ENCODE measurements at places on chromosomes 2 and 18.

DNA sequence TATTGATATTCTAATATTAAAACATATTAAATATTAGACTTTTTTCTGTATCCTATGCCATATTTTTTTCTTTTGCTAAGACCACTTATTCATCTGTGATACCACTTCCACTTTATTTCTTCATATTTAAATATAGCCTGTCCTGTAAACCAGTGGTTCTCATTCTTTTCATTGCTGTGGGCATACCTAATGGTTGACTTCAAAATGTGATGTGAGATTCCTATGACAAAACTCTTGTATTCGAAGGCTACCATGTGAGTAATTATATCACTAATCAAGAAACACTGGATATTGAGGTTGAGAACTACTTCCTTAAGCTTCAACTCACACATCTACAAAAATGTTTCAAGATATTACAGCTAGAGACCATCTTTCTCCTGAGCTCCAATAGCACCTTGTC is 3.6 kb downstream of the SCRN3 start:
- DNase-seq: no peak

GRCh38 chr2:220509966-220510365 is 882.5 kb downstream of the SLC4A3 start:
- no peak for DNase-seq

- no peak for DNase-seq
Measured at GRCh38 chr18:76467371-76468190, 27.5 kb downstream of the ZNF516 start.

GRCh38 chr2:172643142-172643541 is 87.3 kb downstream of the PDK1 start:
- DNase-seq: no peak

- DNase-seq: no peak
Measured at GRCh38 chr2:62423883-62424458, 82.0 kb downstream of the TMEM17 start.

DNA sequence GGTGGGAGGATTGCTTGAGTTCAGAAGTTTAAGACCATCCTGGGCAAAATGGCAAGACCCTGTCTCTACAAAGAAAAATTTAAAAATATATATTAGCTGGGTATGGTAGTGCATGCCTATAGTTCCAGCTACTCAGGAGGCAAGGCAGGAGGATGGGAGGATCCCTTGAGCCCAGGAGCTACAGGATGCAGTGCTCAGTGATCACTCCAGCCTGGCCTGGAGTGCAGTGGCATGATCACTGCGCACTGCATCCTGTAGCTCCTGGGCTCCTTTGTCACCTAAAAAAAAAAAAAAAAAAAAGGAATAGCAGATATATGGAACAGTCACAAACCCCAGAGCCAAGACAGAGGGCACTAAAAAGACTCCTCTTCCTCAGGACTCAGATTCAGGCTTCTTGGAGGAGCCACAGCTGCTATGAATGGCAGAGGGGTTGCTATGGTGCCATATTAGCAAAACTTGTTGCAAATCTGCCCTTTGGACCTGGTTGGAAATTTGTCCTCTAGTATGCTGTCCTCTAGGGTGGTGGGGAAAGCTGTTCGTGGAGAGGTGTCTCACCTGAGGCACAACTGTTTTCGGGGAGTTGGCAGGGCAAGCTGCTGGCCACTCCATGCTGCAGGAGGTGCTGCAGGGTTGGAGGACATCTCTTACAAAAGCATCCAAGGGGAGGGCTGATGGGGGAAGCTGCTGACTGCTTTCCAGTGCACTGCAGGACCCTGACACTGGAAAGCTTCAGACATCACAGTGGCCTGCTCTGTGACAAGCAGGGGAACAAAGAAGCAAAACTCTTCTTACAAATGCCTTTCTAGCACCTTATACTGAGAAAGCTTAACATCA is 22.7 kb downstream of the CYP20A1 start:
- DNase-seq: no peak

- no peak for DNase-seq
Measured at GRCh38 chr2:178756843-178757242, 50.4 kb downstream of the TTN start.

DNA sequence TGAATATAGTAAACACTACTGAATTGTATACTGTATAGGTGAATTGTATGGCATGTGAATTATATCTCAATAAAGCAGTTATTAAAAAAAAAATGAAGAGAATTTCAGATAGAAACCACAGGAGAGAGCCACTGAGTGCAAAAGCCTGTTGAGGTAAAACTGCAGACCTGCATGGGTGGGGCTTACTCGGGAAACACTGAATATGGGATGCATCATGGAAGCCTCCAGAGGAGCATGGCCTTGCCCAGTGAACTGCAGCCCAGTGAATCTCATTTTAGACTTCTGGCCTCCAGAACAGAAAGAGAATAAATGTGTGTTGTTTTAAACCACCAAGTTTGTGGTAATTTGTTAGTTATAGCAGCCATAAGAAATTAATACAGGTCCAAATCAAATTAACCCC is 15.7 kb downstream of the GPATCH11 start:
- DNase-seq: no peak

GRCh38 chr18:48226401-48226800 is 182.8 kb downstream of the ZBTB7C start:
- DNase-seq: no peak

GRCh38 chr2:238131761-238132462 is 6.6 kb upstream of the KLHL30 start:
- DNase-seq: no peak

DNA sequence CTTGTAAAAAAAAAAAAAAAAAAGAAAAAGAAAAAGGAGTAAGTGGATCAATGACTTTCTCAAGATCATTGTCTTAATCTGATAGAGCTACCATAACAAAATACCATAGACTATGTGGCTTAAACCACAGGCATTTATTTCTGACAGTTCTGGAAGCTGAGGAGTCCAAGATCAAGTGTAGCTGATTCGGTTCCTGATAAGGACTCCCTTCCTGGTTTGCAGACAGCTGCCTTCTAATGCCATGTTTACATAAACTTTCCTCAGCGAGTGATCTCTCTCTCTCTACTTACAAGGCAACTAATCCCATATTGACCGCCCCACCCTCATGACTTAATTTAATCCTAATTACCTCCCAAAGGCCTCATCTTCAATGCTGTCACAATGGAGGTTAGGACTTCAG is 36.5 kb upstream of the SIX2 start:
- no peak for DNase-seq

DNA sequence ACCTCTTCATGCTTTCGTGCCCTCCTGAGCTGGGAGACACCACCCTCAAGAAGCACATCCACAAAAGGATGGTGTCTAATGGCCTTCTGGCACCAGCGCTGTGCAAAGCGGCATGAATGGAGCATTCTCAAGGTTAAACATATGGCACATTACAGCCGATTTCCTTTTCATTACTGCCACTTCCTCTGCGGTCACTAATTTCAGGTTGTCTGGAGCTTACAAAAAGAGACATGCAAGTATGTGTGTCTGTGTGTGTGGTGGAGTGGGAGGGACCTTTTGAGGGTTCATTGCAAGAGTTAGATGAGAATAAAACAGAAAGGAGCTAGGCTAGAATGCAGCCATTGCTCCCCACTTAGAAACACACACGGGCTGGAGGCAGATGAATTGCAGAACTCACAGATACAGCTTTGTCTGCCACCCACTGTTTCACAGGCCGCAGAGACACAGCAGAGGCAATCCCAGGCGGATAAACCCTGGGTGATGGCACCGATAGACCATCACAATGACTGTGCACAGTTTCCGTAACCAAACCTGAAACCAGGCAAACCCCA is 76.0 kb downstream of the TGIF1 start:
- no peak for DNase-seq

DNA sequence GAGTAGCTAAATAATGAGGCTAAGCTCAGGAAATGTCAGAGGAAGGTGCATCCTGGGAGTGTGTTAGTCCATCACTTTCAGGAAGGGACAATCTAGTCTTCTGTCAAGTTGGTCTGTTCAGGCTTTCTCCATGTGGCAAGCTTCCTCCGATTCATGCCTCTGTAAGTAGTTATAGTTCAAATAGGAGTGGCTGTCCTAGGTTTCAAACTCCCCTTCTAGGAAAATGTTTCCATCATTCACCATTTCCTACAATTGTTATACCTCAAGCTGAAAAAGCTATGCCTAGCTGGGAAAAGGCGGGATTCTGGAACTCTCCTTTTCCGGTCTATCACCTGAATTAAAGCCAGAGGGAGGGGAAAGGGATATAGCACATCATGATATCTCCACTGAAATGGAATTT is 287.7 kb upstream of the ZSWIM2 start:
- no peak for DNase-seq

- no peak for DNase-seq
Measured at GRCh38 chr18:63963615-63964256, 6.1 kb upstream of the SERPINB8 start.

DNA sequence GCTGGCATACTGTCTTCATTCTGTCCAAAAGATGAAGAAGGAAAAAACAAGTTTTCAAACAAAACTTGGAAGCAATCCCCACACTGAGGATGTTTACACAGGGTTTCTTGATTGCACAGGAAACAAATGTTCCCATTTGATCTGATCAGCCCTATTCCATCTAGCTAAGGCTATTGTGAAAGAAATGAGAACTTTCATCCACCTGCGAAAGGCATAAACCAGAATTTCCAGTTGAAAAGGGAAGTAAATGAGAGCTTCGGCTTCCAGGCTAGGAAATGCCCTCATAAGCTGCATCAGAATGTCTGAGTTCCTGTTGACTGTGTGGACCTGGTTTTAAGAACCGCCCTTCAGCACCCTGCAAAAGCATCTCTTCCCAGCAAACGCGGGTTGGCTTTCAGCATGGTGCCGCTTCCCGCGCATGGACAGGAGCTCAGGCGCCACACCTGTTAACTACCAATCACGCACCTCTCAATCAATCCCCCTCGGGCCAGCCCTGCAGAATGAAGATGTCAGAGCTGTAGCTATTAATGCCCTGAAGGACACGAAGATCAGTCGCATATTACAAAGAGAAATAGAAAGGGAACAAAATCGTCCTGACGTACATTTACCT is 850.4 kb downstream of the GALR1 start:
- no peak for DNase-seq

DNA sequence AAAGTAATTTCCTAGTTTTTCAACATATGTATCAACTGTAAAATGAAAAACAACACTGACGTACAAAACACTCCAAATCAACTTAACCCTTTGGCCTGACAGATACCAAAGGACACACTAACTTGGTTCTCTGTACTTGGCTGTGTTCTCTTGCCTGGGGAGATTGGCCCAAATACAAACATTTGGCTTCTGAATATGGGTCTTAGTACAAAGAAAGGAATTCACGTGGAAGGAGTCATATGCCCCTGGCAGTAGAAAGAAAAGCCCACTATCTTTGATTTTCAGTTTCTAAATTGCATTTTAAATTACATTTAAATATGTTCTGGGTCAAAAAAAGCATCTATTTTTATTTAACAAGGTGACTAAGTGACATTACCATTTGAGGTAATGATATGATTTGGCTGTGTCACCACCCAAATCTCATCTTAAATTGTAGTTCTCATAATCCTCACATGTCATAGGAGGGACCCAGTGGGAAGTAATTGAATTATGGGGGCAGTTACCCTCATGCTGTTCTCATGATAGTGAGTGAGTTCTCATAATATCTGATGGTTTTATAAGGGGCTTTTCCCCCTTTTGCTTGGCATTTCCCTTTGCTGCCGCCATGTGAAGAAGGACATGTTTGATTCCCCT is 153.6 kb upstream of the CCDC195 start:
- DNase-seq: no peak

DNA sequence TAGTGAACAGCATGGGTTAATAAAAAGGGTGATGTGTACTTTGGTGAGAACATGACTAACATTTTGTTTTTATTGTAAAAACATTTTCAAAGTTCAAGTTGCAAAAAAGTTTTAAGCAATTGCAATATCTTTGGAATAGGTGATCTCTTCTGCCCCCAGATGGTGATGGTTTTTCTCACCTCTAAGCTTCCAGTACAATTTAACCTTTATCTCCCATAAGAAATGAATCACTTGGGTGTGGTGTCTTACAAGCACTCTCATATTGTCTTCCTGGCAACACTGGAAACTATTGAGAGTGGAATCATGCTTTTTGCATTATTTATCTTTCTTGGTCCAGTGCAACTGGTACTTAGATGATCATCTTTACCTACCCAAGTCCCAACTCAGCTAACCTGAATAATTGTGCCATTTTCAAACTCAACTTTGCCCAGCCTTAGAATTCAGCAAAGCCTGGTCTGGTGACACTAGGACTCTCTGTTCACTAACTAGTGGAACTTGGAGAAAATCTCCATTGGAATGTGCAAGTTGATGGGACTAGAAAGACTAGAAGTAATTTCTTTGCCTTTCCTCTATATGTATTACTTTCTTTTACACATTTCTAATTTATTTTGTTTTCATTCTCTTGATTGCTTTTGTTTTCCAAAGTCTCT is 964.7 kb upstream of the ZEB2 start:
- no peak for DNase-seq

GRCh38 chr18:67043276-67043675 is 439.4 kb upstream of the CDH19 start:
- no peak for DNase-seq

GRCh38 chr2:47666332-47666731 is 116.6 kb upstream of the MSH6 start:
- no peak for DNase-seq

DNA sequence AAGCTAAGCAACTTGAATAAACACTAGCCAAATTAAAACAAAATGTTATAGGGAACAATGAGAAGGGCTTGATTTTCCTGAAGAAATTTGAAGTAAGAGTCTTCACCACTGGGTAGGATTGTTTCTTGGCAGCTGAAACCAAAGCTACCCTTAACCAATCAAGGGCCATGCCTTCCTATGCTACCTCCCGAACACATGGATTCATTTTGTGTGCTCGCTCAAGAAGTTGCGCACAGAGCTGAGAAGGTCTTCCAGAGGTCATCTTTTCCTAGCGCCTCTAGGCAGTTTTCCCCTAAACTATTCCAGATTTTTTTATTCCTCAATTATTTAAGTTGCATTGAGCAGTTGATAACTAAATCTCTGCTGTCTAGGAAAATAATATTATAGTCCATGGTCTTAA is 264.6 kb downstream of the RBM43 start:
- no peak for DNase-seq

GRCh38 chr2:218272531-218273212 is 2.4 kb downstream of the PNKD start:
- DNase-seq: peak; percentile 61

DNA sequence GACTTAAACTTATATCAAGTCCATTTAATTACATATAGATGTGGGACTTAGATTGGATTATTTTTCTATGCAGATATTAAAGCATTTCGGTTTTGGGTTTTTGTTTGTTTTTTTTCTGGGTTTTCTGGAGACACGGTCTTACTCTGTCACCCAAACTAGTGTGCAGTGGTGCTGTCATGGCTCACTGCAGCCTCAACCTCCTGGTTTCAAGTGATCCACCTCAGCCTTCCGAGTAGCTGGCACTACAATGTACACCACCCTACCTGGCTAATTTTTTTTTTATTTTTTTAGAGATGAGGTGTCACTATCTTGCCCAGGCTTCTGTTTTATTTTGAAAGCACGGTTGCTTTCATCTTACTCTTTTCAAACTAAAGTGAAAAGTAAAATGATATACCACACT is 281.6 kb downstream of the MBD5 start:
- DNase-seq: no peak

DNA sequence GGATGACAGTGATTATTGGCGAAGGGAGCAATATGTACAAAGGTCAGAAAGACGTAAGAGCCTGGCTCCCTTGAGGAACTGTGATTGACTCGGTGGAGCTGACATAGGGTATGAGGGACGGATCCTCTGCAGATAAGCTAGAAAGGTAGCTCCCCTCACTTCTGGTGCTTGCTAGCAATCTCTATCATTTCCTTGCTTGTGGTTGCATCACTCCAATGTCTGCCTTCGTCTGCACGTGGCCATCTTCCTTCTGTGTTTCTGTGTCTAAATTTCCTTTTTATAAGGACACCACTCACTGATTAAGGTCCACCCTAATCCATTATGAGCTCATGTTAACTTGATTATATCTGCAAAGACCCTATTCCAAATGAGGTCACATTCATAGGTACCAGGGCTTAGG is 22.9 kb upstream of the LMAN1 start:
- DNase-seq: no peak
